Activated T-helper 2 cell treated with anti-CD3 and anti-CD28 coated beads, Interferon-gamma antibody, Interleukin-2, Interleukin-4, amounts not matched to agents 10 μg/mL and 5 μg/mL and 100 μg/mL, durations not matched to agents 14 hours and 24 hours and 36 hours (primary cell): ENCODE measurements at places on chromosomes 6 and 20.

- no peak for DNase-seq
Observed at GRCh38 chr6:22783931-22784330, 214.6 kb downstream of the HDGFL1 start.

GRCh38 chr6:147382945-147383554 is 125.4 kb upstream of the SAMD5 start:
- no peak for DNase-seq

DNA sequence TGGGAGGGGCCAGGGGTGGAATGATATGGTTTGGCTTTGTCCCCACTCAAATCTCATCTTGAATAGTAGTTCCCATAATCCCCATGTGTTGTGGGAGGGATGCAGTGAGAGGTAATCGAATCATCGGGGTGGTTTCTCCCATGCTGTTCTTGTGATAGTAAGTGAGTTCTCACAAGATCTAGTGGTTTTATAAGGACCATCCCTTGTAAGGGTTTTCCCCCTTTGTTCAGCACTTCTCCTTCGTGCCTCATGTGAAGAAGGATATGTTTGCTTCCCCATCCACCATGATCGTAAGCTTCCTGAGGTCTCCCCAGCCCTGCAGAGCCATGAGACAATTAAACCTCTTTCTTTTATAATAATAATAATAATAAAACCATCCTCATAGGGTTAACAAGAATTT is 88.8 kb upstream of the PRND start:
- DNase-seq: no peak

DNA sequence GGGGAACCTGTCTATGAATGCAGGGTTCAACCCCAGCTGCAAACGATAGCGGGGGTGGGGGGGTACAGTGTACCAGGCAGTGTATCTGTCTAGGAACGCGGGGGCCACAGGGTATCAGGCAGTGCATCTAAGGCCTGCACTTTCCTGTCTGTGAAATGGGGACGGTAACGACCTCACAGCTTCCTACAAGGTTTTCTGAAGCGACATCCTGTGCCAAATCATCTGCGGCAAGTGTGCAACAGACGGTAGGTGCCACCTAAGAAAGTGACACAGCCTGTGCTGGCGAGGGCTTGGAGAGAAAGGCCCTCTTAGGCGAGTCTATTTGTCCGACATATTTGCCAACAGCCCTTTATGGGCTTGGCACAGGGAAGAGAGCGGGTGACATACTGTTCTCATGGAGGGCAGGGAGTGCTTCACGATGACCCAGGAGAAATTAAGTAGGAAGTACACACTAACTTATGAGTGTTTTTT is 3.8 kb downstream of the DIDO1 start:
- DNase-seq: no peak

GRCh38 chr20:46331611-46332361 is 23.5 kb upstream of the CDH22 start:
- DNase-seq: no peak

GRCh38 chr20:21183722-21184121 is 57.8 kb downstream of the KIZ start:
- DNase-seq: no peak

DNA sequence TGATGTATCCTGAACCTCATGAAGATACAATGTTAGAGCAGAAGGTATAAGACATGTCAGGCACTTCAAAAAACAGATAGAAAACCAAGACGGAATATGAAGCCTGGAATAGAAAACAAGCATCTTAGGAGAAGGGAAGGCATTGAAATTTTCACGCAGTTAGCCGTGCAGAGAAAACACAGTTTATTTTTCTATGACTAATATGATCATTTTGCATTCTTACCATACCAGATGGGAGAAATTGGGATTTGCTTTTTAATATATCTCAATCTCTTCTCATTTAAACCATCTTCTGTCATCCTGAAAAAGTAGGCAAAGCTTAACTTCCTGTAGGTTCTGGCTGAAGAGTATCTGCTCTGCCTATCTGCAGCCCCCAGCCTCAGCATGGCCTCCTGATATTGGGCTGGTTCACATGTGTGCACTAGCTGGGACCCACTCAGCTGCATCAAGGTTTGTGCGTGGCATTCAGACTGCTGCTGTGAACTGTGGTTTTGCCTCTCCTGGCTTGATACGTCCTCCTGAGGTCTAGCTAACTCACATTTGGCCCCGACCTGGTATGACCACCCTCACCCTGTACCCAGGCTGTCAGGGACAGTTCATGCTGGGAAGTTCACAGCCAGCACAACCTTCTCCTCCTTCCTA is 392.5 kb upstream of the SASH1 start:
- DNase-seq: no peak

DNA sequence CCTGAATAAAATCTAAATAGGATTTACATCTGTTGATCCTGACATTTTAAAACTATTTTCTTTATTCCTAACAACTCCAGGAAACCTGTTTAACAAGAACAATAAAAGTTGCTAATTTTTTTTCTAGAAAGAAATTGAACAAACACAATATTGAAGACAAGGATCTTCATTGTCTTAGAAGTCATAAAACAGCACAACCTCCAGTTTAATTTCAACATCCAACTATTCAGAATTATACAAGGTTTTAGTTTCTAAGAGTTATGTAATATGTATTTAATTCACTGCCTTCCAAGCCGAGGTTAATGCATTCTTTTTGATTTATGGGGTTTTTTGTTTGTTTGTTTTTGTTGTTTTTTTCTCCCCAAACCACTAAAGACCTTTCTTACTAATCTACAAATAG is 7.2 kb downstream of the BMP5 start:
- no peak for DNase-seq

DNA sequence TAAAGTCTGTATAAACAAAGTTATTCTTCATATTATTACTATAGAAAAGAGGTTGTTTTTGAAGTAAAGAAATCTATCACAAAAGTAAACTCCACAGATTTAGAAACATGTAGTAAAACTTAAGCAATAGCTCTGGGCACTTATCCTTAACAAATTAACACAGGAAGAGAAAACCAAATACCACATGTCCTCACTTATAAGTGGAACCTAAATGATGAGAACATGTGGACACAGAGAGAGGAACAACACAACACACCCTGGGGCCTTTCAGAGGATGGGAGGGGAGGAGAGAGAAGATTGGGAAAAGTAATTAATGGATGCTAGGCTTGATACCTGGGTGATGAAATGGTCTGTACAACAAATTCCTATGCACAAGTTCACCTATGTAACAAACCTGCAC is 57.2 kb downstream of the C6orf58 start:
- no peak for DNase-seq

DNA sequence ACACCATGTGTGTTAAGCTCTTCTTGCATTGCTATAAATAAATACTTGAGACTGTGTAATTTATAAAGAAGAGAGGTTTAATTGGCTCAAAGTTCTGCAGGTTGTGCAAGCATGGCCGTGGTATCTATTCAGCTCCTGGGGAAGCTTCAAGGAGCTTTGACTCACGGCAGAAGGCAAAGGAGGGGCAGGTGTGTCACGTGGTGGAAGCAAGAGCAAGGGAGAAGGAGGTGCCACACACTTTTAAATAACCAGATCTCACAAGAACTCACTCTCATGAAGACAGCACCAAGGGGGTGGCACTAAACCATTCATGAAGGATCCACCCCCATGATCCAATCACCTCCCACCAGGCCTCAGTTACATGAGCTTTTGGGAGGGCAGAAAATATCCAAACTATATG is 193.7 kb downstream of the ERMARD start:
- no peak for DNase-seq

- DNase-seq: no peak
Observed at GRCh38 chr6:45072016-45072415, 256.1 kb upstream of the RUNX2 start.

GRCh38 chr20:18739751-18740166 is 73.8 kb upstream of the SCP2D1 start:
- DNase-seq: no peak

- DNase-seq: no peak
Observed at GRCh38 chr6:137403855-137404254, 90.3 kb downstream of the OLIG3 start.

GRCh38 chr20:40639676-40640355 is 49.2 kb downstream of the MAFB start:
- no peak for DNase-seq

DNA sequence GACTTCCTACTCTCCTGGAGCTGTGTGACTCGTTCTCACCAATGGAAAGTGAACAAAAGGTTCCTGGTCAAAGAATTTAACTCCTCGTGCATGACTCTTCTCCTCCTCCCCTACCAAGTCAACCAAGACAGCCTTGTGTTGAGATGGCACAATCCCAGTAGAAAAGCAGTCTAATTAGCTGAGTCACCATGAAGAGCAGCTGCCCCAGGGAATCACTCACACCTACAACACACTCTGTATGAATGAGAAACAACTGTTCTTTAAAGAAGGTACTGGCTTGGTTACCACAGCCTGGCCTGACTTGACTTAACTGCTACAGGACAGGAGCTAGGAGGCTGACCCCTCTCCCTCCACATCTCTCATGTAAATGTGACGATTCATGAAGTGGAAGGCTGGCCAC is 2.9 kb upstream of the HLA-DOB start:
- DNase-seq: no peak

DNA sequence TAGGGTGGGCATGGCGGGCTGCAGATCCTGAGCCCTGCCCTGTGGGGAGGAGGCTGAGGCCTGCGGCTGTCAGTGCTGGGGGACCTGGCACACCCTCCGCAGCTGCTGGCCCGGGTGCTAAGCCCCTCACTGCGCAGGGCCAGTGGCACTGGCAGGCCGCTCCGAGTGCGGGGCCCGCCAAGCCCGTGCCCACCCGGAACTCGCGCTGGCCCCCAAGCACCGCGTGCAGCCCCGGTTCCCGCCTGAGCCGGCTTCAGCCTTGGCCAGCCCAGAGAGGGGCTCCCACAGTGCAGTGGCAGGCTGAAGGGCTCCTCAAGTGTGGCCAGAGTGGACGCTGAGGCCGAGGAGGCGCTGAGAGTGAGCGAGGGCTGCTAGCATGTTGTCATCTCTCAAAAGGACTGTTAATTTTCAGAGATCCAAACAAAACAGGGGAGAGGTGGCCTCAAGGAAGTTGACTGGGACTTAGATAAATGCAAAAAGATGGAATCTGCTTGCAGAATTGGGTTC is 74.5 kb upstream of the RBM24 start:
- no peak for DNase-seq

DNA sequence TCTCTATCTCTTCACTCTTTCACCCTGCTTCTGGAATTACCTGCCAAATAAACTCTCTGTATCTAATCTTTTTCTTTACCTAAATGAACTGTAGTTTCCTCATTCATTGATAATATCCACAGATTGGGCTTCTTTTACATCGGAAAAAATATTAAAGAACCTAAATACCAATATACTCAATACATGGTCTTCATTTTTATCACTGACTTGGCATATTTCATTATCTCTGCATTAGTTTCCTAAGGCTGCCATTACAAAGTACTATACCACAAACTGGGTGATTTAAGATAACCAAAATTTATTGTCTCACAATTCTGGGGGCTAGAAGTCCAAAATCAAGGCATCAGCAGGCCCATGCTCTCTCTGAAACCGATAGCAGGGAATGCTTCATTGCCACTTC is 411.9 kb upstream of the SPTLC3 start:
- no peak for DNase-seq

DNA sequence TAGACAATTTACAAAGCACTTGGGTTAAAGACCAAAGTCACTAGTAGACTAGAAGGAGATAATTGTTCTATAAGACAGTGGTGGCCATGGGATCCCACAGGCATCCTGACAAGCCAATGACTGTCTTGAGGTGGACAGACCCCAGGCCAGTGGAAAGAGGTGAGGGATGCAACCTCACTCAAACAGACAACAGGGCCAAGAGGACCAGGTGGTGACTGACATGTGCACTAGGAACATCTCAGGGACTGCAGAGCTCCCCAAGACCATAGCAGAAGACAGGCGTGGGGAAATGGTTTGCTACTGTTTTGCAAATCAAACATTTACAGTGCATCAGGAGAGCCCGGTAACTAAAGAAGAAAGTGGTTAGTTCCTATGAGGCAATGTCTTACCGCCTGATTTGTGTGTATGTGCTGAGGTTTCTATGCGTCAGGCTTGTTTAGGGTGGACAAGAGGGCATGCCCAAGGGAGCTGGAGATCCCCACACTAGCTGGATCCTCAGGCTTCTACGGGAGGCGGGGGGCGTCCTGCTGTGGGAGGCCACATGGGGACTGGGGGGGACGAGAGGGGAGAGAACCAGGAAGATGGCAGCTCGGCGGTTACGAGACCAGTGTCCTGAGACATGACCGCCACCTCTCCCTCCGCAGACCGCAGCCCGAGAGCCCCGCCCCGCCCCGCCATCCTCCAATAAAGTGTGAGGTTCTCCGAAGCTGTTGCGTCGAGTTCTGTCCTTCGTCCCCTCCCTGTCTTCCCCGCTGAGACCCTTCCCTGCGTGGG is 623 bp upstream of the MRPS26 start:
- no peak for DNase-seq

- no peak for DNase-seq
Observed at GRCh38 chr6:30345852-30346251, 896 bp downstream of the RPP21 start.

GRCh38 chr6:57147955-57148858 is 23.9 kb upstream of the BAG2 start:
- peak; percentile 25 for DNase-seq

DNA sequence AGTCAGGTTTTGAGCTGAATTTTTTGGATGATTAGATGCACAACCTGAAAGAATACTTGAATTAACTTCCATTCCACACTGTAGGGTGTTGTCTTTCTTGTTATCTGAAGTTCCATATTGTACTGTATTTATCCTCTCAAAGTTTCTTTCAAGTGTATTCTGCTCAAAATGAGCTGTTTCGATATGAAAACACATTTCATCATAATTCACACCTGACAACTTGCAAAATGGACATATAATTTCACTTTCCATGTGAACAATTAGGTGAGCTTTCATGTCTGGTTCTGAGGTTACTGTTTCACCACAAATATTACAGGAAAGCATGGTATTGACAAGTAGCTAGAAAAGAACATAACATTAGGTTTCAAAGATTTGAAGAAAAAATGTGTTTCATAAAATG is 1.7 kb downstream of the ZUP1 start:
- DNase-seq: no peak

- no peak for DNase-seq
Observed at GRCh38 chr6:28807682-28808280, 116.0 kb downstream of the TRIM27 start.

DNA sequence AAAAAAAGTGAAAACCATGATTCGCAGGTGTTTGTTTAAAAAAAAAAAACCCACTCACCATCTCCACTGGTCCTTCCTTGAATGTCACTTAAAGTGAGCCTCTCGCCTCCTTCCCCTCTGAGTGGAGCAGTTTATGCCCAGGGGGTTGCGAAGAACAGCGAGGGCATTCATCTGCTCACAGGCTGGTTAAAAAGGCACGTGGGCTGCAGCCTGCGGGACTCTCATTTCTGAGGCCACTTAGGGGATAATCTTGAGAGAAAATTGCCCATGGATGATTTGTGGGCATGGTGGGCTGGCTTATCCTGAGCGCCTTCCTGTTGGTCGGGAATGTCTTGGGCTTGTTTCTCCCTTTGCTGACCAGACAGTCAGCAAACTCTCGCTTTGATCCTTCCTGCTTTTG is 18.9 kb downstream of the BCAS4 start:
- DNase-seq: no peak

- no peak for DNase-seq
Observed at GRCh38 chr6:105649192-105649591, 246.3 kb upstream of the PREP start.

- no peak for DNase-seq
Observed at GRCh38 chr6:14881398-14881797, 364.5 kb upstream of the JARID2 start.
